ENCODE measurements at places on chromosomes 5 and 9. TPM values are rescaled to one million over a fixed set of nuclear protein-coding genes. Genes with fewer than 3 reads are reported as not detected.

Gene IL9
- not detected for total RNA-seq

Gene SMIM32
- not detected for total RNA-seq

Gene FYB1
- total RNA-seq: 1.4 TPM

Gene CBY3
- total RNA-seq: not detected

Gene STPG3
- total RNA-seq: not detected

Gene COL15A1
- total RNA-seq: 12.5 TPM

Gene RBM27
- 39.9 TPM for total RNA-seq

Gene PRUNE2
- total RNA-seq: 13.4 TPM

Gene SERF1B
- total RNA-seq: 61.3 TPM

Gene CKS2
- 34.3 TPM for total RNA-seq
